Fibroblast of skin of back (primary cell): ENCODE measurements at places on chromosomes 16 and 17.
A peak's percentile ranks its signal among the peaks of the same experiment; 100 is the strongest.

DNA sequence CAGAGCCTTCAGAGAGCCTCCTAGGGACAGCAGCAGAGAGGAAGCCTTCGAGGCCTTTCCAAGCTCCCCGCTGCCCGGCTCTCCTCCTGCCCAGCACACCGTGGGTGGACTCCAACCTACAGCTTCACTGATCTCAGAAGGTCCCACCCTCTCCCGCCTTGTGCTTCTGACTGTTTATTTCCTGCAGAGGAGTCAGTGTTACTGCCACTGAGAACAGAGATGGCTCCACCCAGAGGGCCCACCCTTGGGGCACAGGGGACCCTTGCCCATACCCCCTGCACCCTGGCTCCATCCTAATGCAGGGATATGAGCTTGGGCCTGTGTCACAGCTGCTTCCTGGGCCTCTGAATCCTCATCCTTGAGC is 52.8 kb upstream of the TOB1 start:
- no peak for DNase-seq

- no peak for DNase-seq
These were observed 14.6 kb upstream of the ETV4 start for GRCh38 chr17:43560461-43561427.

- DNase-seq: no peak
These were observed 693 bp downstream of the CLDN7 start for GRCh38 chr17:7261379-7262191.

DNA sequence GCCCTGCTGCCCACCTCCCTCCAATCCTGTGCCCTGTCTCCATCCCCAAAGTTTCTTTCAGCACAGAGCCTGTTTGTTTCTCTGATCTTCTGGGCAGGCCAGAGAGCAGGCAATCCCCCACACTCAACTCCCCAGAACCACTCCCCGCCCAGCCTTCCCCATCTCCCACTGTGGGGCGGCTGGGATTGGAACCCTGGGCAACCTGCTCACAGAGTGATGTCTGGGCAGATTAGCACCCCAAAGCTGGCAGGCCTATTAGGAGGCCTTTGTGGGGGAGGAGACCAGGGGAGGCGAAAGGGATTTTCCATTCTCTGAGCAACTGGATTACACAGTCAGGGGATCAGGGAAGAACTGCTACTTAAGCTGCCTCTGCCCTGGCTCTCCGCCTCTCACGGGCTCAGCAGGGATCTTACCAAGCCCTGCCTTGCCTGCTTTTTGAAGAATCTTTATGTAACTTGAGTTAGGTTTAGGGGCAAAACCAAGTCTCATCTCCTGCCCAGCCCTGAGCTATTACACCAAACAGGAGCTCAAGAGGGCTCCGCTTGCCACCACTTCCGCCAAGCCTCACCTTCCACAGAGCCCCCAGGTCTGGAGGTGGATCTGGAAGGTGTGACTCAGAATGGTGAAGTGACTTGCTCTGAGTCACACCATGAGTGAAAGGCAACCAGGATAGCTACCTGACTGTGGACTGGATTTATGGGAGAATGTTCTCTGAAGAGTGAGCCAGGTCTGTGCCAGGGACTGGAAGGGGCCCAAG is 16.0 kb upstream of the LHX1 start:
- DNase-seq: no peak

GRCh38 chr16:61007694-61008093 is 1028.5 kb downstream of the CDH8 start:
- DNase-seq: no peak

GRCh38 chr16:90002759-90003158 is 16.5 kb downstream of the DBNDD1 start:
- DNase-seq: no peak

DNA sequence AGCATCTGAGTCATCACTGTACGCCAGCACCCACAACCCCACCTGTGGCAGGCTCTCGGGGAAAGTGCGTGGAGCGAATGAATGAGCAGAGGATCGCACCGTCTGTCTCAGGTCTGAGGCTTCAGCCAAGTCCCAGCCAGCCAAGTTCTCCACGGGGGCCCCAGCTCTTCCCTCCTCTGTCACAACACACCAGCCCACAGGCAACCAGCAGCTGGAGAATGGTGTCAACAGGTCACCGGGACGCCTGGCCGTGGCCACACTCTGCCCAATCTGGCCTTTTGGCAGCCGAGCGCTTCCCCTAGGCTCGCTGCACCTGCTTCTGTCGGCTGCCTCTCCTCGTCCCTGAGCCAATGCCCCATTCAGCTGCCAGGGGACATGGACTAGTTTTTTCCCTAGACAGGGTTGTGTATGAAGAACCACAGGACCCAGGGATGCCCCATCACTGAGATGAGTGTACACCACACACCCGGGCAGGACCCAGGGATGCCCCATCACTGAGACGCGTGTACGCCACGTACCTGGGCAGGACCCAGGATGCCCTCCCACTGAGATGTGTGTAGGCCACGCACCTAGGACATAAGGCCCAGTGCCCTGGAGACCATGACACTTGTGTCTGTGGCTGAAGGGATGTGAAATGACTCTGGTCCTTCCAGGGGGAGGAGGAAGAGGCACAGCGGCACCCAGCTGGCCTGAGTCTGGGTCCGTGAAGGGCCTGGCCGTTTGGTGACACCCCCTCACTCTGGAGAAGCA is 52.8 kb downstream of the ABR start:
- DNase-seq: no peak

DNA sequence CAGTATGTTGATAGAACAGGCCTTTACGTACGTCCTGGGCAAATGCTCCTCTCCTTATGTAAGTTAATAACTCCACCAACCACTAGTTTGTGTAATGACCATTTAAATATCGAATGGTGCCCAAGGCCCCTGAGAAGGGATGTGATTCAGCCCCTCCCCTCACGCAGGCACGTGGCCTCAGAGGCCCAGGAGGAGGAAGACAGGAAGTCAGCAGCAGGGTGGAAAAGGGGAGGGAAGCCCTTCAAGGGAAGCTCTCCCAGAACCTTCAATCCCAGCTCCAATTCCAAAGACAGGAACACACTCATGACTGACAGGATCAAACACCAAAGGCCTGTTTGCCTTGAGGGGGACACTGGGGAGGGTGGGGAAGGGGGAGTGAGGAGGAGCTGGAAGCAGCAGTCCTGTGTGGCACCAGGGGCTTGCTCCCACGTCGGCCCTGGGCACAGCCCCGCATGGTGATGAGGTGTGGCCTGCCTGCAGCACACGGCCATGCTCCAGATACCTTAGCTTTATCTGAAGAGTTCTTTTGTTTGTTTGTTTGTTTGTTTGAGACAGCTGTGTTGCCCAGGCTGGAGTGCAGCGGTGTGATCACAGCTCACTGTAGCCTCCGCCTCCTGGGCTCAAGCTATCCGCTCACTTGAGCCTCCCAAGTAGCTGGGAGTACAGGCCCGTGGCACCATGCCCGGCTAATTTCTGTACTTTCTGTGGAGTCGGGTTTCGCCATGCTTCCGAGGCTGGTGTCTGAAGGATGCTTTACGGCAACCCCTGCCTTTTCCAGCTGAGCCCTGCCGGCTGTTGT is 105.0 kb downstream of the ZNF778 start:
- DNase-seq: peak; percentile 80

DNA sequence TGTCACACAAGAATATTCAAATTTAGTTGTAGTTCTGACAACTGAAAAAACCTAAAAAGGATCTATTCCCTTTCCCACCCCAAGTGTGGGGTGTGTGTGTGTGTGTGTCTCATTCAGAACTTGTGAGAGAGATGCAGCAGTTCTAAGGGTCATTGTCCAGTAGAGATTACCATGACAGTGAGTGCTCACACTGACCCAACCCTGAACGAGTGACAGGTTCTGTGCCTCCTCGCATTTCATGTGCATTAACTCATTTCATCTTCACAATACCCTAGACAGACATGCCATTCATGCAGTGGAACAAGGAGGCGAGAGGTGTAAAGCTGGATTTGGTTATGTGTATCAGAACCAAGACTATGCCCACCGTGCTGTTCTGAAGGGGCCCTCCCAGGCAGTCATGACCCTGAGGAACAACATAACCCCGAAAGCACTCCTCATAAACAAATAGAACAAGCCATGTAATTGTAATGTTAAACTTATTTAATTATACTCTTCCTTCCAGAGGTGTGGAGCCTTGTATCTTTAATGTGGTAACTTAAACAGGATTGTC is 102.1 kb downstream of the CLEC16A start:
- DNase-seq: no peak

DNA sequence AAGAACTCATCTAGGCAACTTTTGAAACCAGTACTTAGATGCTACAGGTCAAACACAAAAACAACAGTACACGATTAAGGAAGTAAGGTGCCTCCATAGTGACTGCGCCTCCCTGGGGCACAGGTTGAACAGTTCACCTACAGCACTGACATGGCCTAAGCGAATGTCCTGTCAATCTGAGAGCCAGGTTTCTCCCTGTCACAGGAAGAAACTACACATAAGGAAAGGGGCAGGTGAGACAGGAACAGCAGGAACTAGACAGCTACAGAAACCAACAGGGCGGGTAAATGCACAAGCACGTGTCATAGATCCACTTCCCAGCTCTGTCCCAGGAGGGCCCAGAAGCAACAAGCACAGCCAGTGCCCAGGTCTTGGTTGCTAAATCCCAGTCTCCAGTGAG is 8.0 kb upstream of the ARHGDIA start:
- DNase-seq: no peak

- no peak for DNase-seq
These were observed 23.8 kb downstream of the FAM222B start for GRCh38 chr17:28818819-28819221.

- DNase-seq: peak; percentile 9
These were observed 26.3 kb upstream of the OR4D1 start for GRCh38 chr17:58121925-58122324.

DNA sequence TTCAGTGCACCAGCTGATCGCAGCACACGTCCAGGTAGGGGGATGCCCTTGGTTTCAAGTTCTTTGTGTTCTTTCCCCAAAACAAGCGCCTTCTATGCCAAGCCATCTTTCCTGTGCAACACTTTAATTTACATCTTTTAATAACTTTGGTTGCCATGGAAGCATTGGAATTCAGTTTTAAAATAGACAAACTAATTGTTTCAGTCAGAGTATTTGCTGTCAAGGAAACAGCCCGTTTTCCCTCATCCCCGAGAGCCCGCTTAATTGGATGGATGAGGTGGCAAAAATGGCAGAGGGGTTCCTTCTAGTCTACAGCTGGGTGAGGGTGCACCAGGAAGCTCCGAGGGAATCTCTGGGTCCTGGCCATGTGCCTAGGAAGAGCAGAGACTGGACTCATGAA is 793.7 kb upstream of the EEF2KMT start:
- DNase-seq: no peak
